Frontal cortex (tissue), 4 donors: ENCODE measurements at places on chromosomes 6 and 20. TPM values are rescaled to one million over a fixed set of nuclear protein-coding genes. Genes with fewer than 3 reads are reported as not detected.

GRCh38 chr6:27297857-27298730 lies 14.0 kb downstream of the POM121L2 start:
- DNase-seq = no peak

Gene NFKBIE
- total RNA-seq = 8.2 TPM

Gene SLC26A8
- 5.7 TPM for total RNA-seq

GRCh38 chr6:140276133-140276532 lies 901.7 kb upstream of the CITED2 start:
- no peak for DNase-seq

Gene ECT2L
- 0.82 TPM for total RNA-seq

Gene SLC22A3
- total RNA-seq = 3.3 TPM

Gene IL20RA
- total RNA-seq = 0.41 TPM

DNA sequence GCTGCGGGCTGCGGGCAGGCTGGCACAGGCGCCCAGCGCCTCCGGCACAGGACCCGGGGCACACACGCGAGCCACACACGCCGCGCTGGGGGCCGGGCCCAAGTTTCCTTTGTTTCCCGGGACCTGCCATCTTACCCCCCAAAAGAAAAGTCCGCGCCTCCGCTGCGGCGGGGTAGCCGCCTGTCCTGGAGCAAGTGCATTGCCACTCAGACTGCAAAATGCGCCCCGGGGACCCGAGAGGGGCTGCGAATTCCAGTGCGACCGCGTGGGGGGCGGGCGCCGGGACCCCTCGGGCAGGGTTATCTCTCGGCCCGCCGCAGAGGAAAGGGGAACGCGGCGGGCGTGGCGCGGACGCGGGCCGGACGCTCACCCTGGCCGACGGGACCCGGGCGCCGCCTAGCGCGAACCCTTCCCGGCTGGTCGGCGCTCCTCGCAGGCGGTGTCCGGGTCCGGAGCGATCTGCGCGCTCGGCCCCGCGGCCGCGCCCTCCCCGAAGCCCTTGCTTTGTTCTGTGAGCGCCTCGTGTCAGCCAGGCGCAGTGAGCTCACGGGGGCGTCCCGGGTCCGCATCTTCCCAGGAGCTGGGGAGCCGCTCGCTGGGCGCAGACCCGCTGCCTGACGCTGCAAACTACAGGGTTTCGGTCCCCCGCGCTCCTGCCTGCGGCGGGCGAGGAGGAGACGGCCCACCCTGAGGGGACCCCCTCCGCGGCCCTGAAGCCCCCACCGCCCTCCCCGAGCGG lies 639 bp upstream of the CD24 start:
- peak; percentile 27 for DNase-seq

DNA sequence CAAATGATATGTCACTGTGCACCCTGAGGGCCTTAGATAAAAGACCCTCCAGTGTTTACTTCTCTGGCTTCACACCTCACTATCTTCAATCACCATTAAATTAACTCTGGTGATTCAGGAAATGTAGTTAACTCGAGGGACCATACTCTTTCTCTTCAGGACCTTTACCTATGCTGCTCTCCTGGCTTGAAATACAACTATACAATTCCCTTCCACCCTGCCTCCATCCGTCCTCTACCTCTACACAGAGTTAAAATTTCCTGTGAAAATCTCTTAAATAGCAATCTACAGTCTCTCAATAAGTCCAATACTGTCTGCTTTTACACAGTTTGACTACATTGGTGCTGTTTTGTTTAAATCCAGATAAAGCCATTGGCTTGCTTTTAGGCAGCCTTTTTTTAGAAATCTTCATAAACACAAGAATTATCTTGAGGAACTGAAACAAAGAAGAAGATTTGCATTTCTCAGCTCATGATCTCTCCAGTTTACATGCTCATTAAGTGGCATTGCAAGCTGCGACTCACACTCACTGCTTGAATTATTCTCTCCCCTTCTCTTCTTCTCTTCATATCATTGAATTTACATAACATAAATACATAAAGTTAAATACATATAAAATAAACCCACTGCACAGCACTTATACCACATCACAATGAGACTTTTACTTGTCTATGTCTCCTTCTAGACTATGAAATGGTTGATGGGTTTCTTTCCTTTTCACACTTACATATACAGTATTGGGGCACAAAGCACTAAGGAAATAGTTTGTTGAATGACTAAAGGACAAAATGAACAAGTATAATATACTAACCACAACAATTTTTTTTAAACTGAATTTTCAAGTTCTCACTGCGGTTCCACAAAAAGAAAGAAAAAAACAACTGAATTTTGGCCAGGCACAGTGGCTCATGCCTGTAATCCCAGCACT lies 239.0 kb upstream of the KCNQ5 start:
- no peak for DNase-seq

DNA sequence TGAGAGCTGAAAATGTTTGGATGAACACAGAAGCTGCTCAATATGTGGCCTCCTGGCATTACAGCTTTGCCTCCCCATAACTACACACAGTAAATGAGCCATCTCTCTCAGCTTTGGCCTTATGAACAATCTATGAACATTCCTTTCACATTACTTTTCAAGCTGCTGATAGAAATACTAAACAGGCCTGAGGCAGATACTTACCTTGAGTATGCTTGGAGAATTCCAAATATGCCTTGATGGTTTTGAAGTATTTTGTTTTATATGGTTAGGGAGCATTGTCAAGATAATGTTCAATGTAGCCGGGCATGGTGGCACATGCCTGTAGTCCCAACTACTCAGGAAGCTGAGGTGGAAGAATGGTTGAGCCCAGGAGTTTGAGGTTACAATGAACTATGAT lies 104.5 kb downstream of the CD24 start:
- DNase-seq = no peak

Gene LAMA5
- 11.4 TPM for total RNA-seq

GRCh38 chr6:125195526-125195925 lies 42.0 kb downstream of the TPD52L1 start:
- no peak for DNase-seq

GRCh38 chr6:4883298-4883697 lies 107.1 kb downstream of the CDYL start:
- DNase-seq = no peak

DNA sequence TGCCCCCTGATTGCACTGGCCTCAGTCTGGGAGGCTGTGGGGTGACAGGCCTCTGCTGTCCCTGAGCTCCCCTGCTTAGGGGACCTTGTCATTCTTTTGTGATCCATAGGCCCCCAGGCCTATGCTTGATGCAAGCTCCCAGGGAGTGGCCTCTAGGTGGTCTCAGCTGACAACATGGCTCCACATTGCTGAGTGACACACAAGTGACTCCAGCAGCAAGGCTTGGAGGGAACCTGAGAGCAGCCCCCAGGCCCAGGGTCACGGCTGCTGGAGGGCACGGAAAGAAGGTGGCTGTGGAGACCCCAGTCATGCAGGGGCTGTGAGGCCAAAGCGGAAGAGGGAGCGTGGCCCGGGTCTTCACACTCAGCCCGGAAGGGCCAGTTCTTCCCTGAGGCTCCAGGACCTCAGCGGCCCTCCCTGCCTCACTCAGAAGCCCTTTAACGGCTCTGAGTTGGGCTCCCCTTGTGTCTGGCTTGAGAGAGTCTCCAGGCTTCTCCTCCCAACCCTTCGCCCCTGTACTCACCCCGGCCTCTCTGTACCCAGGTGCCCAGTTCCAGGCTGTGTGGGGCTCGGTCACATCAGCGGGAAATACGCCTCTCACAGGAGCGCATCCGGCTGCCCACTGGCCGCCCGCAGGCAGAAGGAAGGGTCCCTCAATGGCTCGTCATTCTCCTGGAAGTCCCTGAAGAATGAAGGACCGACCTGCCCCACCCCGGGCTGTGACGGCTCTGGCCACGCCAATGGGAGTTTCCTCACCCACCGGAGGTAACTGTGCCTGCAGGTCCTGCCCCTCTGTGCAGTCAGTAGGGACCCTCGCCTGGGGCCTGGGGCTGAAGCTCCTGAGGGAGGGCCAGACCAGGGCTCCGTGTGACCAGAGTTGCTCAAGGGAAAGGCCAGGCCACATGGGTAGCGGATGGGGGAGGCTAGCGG lies 23.7 kb upstream of the PCMTD2 start:
- no peak for DNase-seq

- DNase-seq = no peak
Observed at GRCh38 chr20:35232575-35232974, 6.1 kb downstream of the MMP24 start.

DNA sequence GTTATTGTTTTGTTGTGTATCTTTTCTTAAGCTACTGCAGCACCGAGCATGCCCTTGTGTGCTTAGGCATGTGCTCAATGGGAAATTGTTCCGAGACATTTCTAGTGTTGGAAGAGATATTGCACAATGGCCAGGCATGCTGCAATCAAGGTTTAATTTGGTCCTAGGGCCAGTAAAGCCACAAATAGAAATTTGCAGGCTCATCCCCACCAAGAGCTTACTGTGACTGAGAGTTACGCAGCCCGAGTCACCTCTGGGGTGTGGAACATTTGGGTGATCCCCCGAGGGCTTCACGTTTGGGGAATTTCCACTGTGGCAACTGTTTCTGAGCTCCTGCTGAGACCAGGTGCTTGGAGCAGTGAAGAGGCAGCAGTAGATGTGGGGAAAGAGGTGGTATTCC lies 65.8 kb downstream of the ADTRP start:
- no peak for DNase-seq

- DNase-seq = no peak
Observed at GRCh38 chr6:90574610-90575009, 12.3 kb downstream of the MAP3K7 start.

GRCh38 chr6:137084865-137085617 lies 40.3 kb upstream of the IL20RA start:
- DNase-seq = no peak

GRCh38 chr6:119957195-119957594 lies 607.6 kb upstream of the MAN1A1 start:
- DNase-seq = no peak

Gene SNPH
- total RNA-seq = 21.6 TPM

Gene JPH2
- total RNA-seq = under 0.01 TPM

DNA sequence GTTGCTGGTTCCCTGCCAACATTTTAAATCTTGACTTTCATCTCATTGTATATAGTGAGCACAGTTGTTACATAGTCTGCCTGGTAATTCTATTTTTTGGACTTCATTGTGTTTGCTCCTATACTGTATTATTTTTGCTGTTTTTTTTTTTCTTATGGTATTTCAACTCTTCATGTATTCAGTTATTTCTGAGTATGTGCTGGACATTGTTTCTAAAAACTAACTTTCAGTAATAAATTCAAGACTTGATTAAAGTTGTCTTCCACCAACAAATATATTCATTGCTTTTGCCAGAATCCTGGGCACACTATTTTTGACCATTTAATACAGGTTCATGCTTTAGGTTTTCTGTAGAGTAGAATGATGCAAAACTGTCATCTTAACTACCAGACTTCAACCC lies 698.3 kb downstream of the MAFB start:
- DNase-seq = no peak

GRCh38 chr20:10369723-10370090 lies 64.3 kb downstream of the MKKS start:
- no peak for DNase-seq

- no peak for DNase-seq
Observed at GRCh38 chr6:111162504-111162903, 75.2 kb downstream of the SLC16A10 start.

GRCh38 chr6:111765763-111766162 lies 107.5 kb downstream of the FYN start:
- DNase-seq = no peak

- no peak for DNase-seq
Observed at GRCh38 chr6:145948878-145949613, 15.1 kb downstream of the SHPRH start.

Gene RNF144B
- total RNA-seq = 2.9 TPM

GRCh38 chr6:97198046-97198565 lies 84.9 kb downstream of the MMS22L start:
- DNase-seq = no peak

- DNase-seq = no peak
Observed at GRCh38 chr6:167285077-167285770, 5.9 kb upstream of the UNC93A start.

GRCh38 chr6:138622967-138623366 lies 123.7 kb upstream of the NHSL1 start:
- DNase-seq = no peak

DNA sequence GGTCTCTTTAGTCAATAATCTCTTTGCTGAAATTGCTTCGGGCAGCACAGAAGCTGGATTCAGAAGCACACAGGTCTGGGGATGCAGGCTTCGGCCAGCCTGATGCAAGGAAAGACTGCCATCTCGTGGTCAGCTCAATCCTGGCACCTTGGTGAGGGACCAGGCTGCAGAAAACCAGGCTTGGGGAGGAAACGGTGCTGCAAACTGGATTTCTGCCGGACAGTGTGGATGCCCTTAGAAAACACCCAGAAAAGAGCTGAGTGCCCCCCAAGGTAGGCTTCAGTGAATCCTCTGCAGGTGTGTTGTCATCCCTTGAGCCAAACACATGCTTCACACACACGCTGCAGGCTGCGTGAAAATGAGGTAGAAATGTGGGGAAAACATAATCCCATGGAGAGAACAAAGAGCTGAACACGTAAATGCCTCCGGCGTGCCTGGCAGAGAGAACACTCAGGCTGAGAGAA lies 89.8 kb upstream of the PAX1 start:
- peak; percentile 67 for DNase-seq

Gene PI3
- not detected for total RNA-seq

Gene APOM
- total RNA-seq = 0.41 TPM
